NT2/D1 (cell line): ENCODE measurements at places on chromosomes 13 and 19.

GRCh38 chr19:897442-898039 lies 4.3 kb downstream of the RNU6-9 start:
- DNase-seq, result no peak

DNA sequence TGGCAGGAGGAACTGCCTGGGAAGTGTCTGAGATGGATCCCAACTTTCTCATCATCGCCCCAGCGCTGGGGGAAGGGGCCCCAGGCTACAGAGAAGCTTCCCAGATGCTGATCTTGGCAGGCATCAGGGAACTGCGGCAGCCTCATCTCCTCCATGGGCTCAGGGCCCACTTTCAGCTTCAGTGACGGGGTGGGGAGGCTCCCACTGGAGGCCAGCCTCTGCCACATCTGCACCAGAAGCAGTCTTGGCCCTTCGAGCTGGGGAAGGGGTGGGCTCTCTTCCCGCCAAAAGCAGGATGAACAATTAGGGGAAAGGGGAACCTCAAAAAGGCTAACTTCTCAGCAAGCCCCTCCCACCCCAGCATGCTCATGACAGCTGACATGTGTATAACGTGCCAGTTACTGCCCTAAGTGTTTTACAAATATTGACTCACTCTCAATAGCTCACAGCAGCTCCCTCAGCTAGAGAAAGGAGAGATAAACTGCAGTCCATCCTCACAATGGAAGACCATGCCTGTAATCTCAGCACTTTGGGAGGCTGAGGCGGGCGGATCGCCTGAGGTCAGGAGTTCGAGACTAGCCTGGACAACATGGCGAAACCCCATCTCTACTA lies 7.1 kb upstream of the S1PR2 start:
- no peak for DNase-seq

GRCh38 chr13:84500016-84500415 lies 617.7 kb upstream of the SLITRK1 start:
- no peak for DNase-seq

GRCh38 chr19:743168-743687 lies 7.7 kb upstream of the MISP start:
- no peak for DNase-seq

DNA sequence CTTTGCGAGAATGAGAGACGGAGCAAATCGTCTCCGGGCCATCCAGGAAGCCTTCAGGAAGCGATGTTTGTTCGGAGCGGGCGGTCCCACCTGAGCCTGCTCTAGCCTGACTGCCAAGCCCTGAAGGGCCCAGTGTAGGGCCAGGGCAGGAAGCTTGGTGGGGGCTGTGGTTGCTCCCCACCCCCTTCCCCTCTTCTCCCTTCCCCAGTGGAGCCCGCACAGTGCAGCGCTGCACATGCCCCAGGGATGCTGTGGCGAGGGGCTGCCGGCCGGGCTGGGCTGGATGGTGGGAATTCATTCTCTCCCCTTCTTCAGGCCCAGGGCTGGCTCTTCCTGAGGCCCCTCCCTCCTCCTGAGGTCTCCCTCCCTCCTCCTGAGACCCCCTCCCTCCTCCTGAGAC lies 7.1 kb upstream of the GRTP1 start:
- DNase-seq, result no peak

DNA sequence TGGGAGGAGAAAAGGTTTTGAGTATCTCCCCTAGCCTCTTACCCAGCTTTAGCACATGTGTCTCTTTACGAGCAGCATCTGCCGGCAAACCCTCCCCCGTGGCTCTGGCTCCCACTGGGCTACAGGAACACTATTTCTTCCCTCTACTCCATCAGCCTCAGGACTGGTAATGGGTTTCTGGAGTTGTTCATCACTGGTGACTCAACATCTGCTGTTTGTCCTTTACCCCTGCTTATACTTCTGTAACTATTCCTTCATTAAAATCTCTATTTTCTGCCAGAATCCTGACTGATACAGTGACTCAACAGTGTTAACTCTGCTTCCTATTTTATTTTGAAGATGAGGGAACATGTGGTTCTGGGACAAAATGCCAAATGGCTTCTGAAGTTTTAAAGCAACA lies 437.3 kb upstream of the HTR2A start:
- DNase-seq, result no peak

GRCh38 chr19:44795398-44795987 lies 13.4 kb upstream of the BCAM start:
- DNase-seq, result no peak

DNA sequence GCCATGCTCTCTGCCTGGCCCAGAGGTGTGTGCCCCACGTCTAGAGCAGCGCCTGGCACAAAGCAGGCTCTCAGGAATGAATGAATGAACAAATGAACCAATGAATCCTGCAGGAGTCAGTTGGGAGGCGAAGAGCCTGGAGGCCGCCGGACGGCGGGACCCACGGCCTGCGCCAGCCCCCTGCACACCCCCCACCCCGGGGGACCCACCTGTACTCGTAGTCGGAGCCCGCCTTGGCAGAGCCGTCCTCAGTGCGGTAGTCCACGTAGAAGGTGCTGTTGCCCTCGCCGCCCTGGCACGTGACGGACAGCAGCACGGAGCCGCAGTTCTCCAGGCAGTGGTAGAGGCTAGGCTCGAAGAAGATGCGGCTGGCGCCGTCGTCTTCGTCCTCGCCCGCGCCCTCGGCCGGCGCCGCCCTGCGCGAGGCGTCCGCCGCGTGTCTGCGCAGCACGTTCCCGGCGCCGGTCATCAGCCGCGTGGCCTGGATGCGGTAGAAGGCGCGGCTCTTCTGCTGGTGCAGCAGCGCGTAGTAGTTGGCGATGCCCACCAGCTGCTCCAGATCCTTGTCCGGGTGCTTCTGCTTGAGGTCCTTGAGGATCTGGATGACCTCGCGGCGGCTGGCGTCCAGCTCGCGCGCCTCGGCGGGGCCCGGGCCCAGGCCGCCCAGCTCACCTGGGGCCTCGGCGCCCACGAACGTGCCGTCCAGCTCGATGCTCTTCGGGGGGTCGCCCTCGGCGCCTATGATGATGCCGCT lies 14.8 kb downstream of the SLC8A2 start:
- DNase-seq, result no peak

- DNase-seq, result no peak
Observed at GRCh38 chr19:580274-580835, 8.0 kb downstream of the BSG start.

DNA sequence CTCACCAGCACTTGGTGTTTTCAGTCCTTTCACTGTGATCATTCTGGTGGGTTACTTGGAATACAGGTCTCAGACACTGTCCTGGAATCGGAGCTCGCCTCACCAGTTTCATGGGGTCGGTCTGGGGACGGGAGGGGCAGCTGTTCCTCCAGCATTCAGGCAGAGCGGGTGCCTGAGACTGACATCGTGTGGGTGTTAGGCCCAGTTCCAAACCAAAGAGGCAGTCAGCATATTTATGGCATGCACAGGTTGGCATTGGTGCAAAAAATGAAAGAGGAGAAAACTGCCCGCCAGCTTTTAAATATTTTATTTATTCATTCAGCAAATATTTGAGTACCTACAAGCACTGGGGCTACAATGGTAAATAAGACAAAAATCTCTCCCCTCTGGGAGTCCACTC lies 20.1 kb downstream of the PLEKHF1 start:
- DNase-seq, result no peak

GRCh38 chr19:55544776-55545439 lies 435 bp downstream of the SBK3 start:
- DNase-seq, result no peak

- no peak for DNase-seq
Observed at GRCh38 chr19:3604987-3605343, 1.7 kb downstream of the TBXA2R start.

DNA sequence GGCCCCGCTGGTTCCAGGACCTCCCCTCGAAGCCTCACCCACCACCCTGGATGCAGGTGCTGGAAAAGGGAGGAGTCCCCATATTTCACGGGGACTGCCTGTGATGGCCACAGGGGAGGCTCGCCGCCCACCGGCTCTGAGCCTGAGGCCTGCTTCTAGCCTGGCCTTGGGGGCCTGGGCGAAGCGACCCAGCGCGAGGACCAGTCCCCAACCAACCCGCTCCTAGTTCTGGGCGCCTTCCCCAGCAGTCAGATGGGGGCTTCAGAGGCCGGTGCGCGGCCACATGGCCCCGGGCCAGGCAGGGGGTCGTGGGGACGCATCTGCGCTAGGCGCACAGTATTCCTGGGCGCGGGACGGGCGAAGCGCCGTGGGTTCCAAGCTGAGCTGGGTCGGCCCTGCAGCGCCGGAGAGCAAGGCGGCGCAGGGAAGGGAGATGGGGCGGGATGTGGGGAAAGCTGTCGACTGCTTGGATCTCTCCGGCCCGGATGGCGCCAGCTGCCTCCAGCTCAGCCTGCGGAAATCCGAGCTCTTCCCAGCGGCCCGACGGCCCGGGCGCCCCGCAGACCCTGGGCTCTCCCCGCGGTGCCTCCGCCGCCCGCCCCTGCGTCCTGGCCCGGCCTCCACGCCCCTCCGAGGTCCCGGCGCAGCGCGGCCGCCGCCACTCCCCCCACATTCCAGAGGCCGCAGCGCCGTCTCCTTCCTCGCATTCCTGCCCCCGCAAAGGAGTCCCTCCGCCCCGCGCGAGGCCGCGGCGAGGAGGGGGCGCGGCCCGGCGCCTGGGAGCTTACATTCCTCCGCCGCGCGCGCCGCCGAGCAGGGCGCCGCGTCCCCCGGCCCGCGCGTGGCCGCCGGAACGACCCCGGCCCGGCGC lies at the start of gene WTIP:
TSS of gene WTIP (plus strand) at position 788 of the 871 bp plus-strand sequence. CDS start 217 bp downstream, outside the sequence.
- peak; percentile 64 for DNase-seq

GRCh38 chr13:93201992-93202558 lies 24.5 kb upstream of the GPC6 start:
- DNase-seq, result no peak

- DNase-seq, result no peak
Observed at GRCh38 chr19:55092423-55093318, 17.0 kb downstream of the EPS8L1 start.

DNA sequence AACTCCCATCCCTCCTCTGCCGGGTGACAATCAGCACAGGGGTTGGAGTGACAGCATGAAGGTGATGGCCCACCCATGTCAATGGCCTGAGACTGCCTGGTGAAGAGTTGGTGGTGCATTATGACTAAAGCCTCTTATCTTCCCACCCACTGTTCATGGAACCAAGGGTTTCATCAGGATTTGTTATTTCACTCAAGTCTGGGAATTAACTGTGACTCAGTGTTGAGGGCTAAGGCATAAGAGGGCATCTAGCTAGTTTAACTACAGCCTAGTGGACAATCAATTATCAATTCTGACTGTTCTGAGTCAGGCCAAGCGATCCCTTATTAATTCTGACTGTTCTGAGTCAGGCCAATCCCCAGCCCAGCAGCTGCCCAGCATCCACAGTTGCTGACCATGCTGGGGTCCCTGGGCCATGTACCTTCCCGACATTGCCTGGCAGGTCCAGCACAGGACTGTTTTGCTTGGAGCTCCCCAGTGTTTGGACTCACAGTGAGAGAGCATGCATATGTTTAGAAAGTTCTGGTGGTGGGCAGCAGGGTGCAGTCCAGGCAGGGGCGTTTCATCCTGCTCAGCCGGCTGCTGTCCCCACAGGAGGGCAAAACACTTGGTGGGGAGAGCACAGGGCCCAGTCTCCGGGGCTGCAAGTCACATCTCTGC lies 65.5 kb downstream of the RASL11A start:
- no peak for DNase-seq

GRCh38 chr19:45103508-45104319 lies 10.7 kb downstream of the PPP1R37 start:
- DNase-seq, result no peak

- DNase-seq, result no peak
Observed at GRCh38 chr19:48907671-48908070, 7.6 kb downstream of the NUCB1 start.

DNA sequence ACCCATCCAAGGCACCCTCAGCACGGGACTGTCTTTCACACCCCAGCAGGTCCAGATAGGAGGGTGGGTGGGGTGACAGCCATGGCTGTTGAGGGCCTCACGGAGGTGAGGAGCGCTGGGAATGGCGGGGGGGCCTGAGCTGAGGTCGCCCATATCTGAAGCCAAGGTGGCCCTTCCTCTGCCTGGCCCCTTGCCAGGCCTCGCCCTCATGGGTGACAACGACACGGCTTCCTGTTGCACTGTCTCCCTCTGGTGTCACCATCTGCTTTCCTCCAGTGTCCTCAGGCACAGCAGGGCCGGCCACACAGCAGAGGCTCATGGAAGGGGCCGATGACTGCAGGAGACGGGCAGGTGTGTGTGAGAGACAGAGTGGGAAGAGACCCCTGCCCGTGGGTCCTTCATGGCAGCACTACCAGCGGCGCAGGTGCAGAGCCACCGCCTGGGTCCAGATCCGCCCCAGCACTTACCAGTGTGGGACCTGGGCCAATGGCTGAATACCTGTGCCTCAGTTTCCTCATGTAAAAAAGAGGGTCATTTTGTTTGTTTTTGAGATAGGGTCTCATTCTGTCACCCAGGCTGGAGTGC lies 8.1 kb upstream of the NKPD1 start:
- DNase-seq, result no peak

DNA sequence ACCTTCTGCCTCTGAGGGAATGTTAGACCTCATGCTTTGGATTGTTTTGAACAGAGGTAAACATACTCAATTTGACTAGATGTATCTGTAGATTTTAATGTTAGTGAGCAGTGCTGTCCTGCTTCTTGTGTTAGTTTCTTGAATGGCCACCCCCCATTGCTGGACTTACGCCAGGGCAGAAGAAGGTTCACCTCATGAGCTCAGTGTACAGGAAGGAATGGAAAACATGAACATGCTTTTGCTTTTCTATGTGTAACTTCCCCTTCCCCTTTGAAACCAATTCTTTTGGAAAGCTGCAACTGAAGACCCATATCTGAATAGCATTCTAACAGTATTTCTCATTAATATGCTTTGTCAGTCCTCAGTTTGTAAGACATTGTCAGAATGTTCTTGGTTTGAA lies 32.3 kb downstream of the WASF3 start:
- no peak for DNase-seq

DNA sequence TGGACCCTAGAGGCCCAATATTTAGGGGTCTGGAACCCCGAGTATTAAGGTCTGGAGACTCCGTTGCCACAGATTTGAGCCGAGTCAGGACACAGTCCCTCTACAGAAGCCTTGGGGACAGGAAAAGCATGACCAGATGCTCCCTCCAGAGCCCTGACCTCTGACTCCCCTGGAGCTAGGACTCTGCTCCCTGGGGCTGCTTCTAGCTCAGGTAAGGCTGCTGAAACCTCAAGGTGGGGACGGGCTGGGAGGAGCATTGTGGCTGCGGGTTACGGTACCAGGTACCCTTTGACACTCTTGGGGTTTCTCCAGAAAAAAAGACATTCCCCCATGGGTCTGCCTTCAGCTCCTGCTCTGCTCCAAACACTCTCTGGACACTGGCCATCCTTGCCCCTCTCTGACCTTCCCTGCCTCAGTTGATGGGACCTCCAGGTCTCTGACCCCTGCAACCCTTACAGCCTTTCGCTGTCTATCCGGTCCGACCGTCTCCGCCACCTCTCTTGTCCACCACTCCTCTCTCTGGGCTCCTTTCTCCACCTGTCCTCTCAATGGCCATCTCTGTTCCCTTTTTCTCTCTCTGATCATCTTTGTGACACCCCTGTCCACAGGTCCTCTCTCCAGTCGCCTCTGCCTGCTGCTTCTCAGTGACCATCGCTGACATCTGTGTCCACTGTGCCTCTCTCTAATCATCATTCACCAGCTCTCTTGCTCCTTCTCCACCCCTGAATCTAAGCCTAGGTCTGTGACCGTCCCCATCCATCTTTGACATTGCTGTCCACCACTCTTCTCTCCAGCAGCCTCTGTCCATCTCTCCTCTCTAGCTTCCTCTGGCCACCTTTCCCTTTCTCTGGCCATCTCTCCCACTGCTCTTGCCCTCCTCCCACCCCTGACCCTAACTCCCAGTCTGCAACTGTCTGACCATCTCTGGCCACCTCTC lies 1.4 kb downstream of the LRFN3 start:
- no peak for DNase-seq

GRCh38 chr13:77952276-77952675 lies 33.6 kb upstream of the EDNRB start:
- no peak for DNase-seq

GRCh38 chr13:44068737-44069136 lies 189.0 kb downstream of the LACC1 start:
- no peak for DNase-seq
